ENCODE measurements at places on chromosomes 4 and X. TPM values are rescaled to one million over a fixed set of nuclear protein-coding genes. Genes with fewer than 3 reads are reported as not detected.

GRCh38 chr4:184102927-184103326, 114.7 kb downstream of the ENPP6 start:
- H3K4me1 ChIP-seq = no peaks in the 10 kb centered on the region
- H3K36me3 ChIP-seq = no peaks in the 10 kb centered on the region
- no peak for DNase-seq
- peaks cover 10% of the 10 kb centered on the region for H3K27me3 ChIP-seq
- no peak overlapping the region for H3K27ac ChIP-seq
- no peak overlapping the region for H3K4me3 ChIP-seq

DNA sequence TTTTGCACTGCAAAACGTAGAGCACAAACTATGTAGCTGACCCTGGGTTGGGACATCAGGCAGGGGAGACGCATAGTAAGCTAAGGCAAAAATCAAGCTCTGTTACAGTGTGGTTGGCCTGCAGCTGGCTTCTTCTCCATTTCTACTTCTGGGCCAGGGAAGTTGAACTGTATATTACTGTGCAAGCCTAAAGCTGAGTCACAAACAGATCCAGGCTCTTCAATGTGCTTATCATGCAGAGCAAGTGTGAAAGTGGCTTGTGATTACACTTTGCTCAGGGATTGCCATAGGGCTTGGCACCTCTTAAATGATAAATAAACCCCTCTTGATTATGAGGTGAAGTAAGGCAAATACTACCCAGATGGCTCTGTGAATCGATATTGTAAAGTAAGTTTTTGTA, 40.5 kb downstream of the CLDN34 start:
- H3K27ac ChIP-seq = no peak overlapping the region
- H3K4me1 ChIP-seq = peaks cover 44% of the 10 kb centered on the region
- DNase-seq = no peak
- H3K27me3 ChIP-seq = peaks cover 27% of the 10 kb centered on the region

DNA sequence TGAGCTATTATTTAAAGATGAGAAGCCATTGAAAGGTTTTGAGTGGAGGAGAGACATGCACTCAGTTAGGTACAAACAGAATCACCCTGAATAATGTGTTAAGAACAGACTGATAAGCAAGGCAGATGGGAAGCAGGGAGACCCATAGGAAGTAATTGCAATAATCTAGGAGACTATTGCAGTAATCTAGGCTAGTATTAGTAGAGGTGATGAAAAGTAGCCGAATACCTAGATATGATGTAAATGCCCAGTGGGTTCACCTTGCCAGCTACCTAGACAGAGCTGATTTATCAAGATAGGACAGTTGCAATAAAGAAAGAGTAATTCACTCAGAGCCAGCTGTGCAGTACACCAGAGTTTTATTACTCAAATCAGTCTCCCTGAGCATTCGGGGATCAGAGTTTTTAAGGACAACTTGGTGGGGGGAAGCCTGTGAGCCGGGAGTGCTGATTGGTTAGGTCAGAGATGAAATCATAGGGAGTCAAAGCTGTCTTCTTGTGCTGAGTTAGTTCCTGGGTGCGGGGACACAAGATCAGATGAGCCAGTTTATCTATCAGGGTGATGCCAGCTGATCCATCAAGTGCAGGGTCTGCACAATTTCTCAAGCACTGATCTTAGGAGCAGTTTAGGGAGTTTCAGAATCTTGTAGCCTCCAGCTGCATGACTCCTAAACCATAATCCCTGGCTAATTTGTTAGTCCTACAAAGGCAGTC, 427.5 kb downstream of the RPA4 start:
- no peak for DNase-seq
- no peak overlapping the region for H3K4me3 ChIP-seq
- H3K27ac ChIP-seq = no peak overlapping the region
- H3K36me3 ChIP-seq = no peaks in the 10 kb centered on the region

- H3K27ac ChIP-seq = no peak overlapping the region
- peaks cover 22% of the 10 kb centered on the region for H3K36me3 ChIP-seq
- no peak for DNase-seq
- peaks cover 37% of the 10 kb centered on the region for H3K4me1 ChIP-seq
Measured at GRCh38 chrX:1486177-1486576, 33.5 kb upstream of the ASMTL start.

GRCh38 chr4:160450876-160451275, 1348.0 kb downstream of the RAPGEF2 start:
- H3K4me3 ChIP-seq = no peak overlapping the region
- no peak for DNase-seq
- H3K27ac ChIP-seq = no peak overlapping the region
- no peaks in the 10 kb centered on the region for H3K27me3 ChIP-seq
- no peaks in the 10 kb centered on the region for H3K36me3 ChIP-seq
- H3K4me1 ChIP-seq = no peaks in the 10 kb centered on the region

- no peak for DNase-seq
- no peak overlapping the region for H3K4me3 ChIP-seq
- no peaks in the 10 kb centered on the region for H3K4me1 ChIP-seq
- H3K27ac ChIP-seq = no peak overlapping the region
- no peaks in the 10 kb centered on the region for H3K27me3 ChIP-seq
Measured at GRCh38 chr4:125123570-125124109, 191.1 kb upstream of the FAT4 start.

HADH gene
- 45.7 TPM for total RNA-seq
